ENCODE measurements at places on chromosomes 3 and 15. TPM values are rescaled to one million over a fixed set of nuclear protein-coding genes. Genes with fewer than 3 reads are reported as not detected.

DNA sequence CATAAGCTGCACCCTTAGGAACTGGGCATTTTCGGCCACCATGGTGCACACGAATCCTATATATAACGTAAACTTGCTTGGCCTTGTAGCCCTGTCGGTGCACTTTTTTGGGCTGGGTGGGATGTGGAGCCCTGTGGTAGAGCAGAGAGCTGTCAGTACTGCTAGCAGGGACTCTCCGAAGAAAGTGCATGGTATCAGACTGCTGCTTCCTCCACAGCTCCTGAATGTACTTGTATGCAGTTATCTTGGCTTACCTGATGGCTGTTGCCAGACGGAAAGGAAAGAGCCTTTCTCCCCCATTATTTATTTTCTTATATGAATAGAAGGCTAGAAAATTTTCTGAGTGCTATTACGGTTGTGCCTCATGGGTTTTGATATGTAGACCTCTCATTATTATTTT, 8.4 kb downstream of the GALK2 start:
- DNase-seq = no peak

DNA sequence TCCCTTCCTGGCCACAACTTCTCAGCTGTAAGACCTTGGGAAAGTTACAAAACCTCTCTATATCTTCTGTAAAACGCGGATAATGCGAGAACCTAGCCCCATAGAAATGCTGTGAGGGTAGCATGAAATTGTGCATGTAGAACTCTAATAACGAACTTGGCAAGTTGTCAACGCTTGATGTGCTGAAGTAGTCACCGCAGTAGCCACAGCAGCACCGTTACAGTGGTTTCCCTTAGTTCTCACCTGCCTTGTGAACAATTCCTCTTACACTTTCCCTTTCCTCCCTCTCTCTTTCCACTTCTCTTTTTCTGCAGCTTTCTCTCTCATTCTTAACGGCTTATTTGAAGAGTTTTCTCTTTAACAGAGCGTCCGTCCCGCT, 447 bp upstream of the SHQ1 start:
- no peak for DNase-seq

GRCh38 chr3:5134019-5134391, 11.9 kb downstream of the ARL8B start:
- DNase-seq = no peak

GRCh38 chr15:58454950-58455401, 23.2 kb downstream of the LIPC start:
- DNase-seq = peak; percentile 48

DNA sequence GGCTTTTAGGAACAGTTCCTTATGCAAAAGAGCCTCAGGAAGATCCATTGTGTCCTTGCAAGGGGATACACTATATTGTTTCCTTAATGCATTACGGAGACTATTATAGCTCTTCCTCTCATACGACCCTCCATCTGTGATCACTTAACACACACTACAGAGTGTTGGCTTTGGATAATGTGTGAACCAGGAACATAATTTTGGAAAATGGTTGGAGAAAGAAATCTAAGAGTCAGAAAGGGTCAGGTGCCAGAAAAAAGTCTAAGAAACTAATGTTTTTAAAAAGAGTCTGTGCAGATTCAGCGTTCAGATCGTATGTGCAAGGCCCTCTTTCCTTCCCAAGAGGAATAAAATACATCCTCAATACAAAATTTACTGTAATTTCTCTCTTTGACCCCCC, 27.3 kb downstream of the LRRN1 start:
- DNase-seq = no peak

DNA sequence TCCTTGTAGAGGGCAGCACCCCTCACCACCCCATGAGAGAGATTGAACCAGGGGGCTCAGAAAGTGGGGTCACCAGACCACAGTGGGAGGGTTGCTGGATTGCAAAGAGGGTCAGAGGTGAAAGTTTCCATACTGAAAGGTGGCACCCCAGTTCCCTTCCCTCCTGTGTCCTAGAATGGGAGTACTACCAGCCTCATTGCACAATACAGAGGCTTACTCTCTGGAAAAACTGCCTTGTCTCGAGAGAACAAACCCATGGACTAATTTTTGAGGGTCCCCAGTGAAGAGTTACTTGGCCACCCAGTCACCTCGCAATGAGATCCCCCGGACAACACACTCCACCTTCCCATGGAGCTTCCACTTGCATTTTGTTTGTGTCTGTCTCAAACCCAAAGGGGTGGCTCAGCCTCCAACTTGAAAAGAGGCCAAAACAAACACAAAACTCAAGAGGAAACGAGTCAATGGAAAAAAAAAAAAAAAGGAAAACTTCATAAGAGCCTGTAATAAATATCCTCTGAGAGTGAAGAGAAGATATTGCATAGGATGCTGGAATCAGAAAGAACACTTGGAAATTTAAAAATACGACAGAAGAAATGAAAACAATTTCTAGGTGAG, 18.6 kb downstream of the MESP2 start:
- peak; percentile 51 for DNase-seq

The CPB1 gene
- total RNA-seq = not detected

GRCh38 chr3:159196359-159196758, 394.5 kb downstream of the MFSD1 start:
- no peak for DNase-seq

GRCh38 chr15:70172124-70172523, 74.4 kb upstream of the TLE3 start:
- no peak for DNase-seq

DNA sequence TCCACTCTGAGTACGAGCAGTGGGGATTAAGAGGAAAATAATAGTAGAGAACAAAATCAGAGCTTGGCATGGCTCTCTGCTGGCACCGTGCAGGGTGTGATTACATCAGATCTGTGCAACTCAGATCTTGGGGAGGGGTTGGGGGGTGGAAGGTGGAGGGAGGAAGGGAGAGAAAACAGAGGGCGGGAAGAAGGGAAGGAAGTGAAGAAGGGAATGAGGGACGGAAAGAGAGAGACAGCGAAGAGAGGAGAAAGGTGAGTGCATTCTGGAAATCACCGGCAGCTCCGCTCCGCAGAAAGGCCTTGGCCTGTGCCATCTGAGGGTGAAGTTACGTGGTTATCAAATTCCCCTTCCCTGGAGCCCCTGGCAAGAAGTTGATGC, 31.0 kb upstream of the ADAMTS17 start:
- DNase-seq = peak; percentile 53

- no peak for DNase-seq
Measured at GRCh38 chr3:188202358-188203138, 48.6 kb downstream of the LPP start.

GRCh38 chr3:173653781-173654180, 256.2 kb downstream of the NLGN1 start:
- no peak for DNase-seq

The TRH gene
- 0.62 TPM for total RNA-seq

The PIGZ gene
- 2.4 TPM for total RNA-seq

- DNase-seq = no peak
Measured at GRCh38 chr3:43106293-43106628, 382 bp upstream of the POMGNT2 start.

The ACVR2B gene
- 27.8 TPM for total RNA-seq

The GNAT1 gene
- total RNA-seq = not detected

- no peak for DNase-seq
Measured at GRCh38 chr15:89395461-89395871, 60.8 kb upstream of the POLG start.

DNA sequence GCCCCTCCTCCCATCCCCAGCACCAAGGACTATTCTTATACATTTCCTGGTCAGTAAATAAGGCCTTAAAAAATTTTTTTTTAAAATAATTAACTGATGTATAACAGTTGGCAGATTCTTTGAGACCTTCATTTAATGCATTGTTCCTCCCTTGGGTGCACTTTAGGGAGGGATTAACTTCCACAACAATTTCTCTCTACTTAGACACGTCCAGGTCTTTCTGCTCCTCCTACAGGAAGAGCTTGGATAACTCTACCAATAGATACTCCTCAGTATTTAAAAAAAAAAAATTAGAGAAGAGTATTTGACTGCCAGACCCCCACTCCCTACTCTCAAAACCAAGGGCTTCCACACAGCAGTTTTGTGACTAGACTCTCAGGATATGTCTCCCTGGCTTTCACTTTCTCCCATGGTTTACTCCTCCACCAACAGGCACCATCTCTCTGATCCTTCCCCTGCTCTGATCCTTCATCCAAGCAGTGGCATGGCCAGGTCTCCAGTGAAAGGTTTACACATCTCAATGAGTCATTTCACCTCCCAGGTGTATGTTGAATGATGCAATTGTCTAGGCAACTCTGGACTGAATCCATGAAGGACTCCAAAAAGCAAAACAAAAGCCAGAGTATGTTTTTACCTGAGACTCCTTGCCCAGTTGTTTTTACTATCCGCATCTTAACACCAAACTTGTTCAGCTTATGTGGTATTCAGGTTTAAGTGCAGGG, 7.4 kb downstream of the ZIC4 start:
- no peak for DNase-seq

The HYAL3 gene
- 3.1 TPM for total RNA-seq

GRCh38 chr3:193515966-193516365, 38.7 kb downstream of the ATP13A4 start:
- DNase-seq = no peak

GRCh38 chr15:31212326-31213080, 111.0 kb upstream of the TRPM1 start:
- DNase-seq = no peak

The C3orf85 gene
- total RNA-seq = not detected

DNA sequence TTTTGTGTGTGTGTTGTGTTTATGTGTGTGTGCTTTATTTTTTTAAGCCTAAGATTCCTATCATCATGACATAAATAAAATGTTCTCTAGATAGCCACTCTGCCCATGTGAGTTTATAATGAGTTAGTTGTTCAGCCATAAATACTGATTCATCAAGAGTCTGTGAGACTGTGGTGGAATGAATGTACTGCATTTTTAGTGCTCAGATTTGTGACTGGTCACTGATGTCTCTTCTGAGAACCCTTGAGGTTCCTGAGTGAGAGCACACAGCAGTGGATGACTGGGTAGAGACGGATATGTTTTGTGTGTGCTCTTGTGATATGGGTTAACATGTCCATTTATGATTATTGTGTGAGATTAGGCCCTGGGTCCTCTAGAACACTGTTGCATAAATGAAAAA, 51.2 kb downstream of the SETD5 start:
- no peak for DNase-seq

The SEMA3F gene
- total RNA-seq = 43.3 TPM

GRCh38 chr3:164608554-164609276, 469.6 kb downstream of the SI start:
- no peak for DNase-seq

Data from tongue (tissue), 3 donors.